Lung (tissue), 17 donors: ENCODE measurements at places on chromosomes 2 and 18. TPM values are rescaled to one million over a fixed set of nuclear protein-coding genes. Genes with fewer than 3 reads are reported as not detected.

Gene COL6A3
- 459 TPM for total RNA-seq

Gene MC4R
- 0.37 TPM for total RNA-seq

Gene SATB2
- 3.7 TPM for total RNA-seq

Gene SULT1C4
- 85.0 TPM for total RNA-seq

Gene LRATD1
- total RNA-seq = 11.0 TPM

Gene KANSL1L
- 117 TPM for total RNA-seq

Gene LBX2
- total RNA-seq = 1.9 TPM

Gene SLC23A3
- total RNA-seq = 2.5 TPM

DNA sequence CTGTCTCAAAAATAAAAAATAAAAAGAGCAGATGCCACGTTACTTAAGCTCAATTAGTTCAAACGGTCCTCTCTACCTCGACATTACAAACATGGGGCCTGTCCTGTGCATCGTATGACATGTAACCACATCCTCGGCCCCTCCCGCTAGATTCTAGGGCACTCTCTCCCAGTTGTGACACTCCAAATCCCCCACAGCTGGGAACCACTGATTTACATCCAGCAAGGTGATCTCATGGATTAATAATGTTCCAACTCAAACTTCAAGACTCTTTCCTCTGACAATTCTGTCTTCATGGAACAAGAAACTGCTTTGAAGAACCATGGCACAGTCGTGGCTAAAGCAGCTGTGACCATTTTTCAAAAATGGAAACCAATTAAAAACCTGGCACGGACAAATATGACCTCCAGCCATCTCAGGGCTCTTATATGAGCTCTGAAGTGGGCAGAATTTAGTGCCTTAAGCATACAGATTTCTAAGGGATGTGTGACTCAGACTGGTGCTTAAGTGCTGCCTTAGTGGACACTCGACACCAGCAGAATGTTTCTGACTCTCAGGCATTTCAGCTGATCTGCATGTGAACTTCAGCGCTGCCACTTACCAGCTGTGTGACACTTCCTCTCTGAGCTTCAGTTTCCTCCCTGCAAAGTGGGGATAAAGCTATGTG is 31.7 kb upstream of the ASAP2 start:
- peak overlapping the region; percentile 61 for H3K27ac ChIP-seq
- peak; percentile 62 for DNase-seq
- H3K4me1 ChIP-seq = no peaks in the 10 kb centered on the region

GRCh38 chr2:168519534-168520308 is 63.6 kb downstream of the CERS6 start:
- H3K4me3 ChIP-seq = no peak overlapping the region
- H3K4me1 ChIP-seq = peaks cover 18% of the 10 kb centered on the region
- H3K27me3 ChIP-seq = no peaks in the 10 kb centered on the region

GRCh38 chr2:84741182-84741822 is 139.6 kb downstream of the TRABD2A start:
- DNase-seq = no peak
- no peaks in the 10 kb centered on the region for H3K27me3 ChIP-seq
- H3K4me3 ChIP-seq = no peak overlapping the region

- no peak for DNase-seq
- peaks cover 5% of the 10 kb centered on the region for H3K36me3 ChIP-seq
- H3K4me3 ChIP-seq = no peak overlapping the region
- H3K27me3 ChIP-seq = no peaks in the 10 kb centered on the region
Observed at GRCh38 chr2:10331702-10332401, 29.1 kb downstream of the HPCAL1 start.

- no peak overlapping the region for H3K27ac ChIP-seq
- H3K4me3 ChIP-seq = no peak overlapping the region
- H3K36me3 ChIP-seq = peaks cover 9% of the 10 kb centered on the region
- no peak for DNase-seq
- H3K27me3 ChIP-seq = no peaks in the 10 kb centered on the region
Observed at GRCh38 chr2:171482877-171483276, 39.4 kb upstream of the CYBRD1 start.

DNA sequence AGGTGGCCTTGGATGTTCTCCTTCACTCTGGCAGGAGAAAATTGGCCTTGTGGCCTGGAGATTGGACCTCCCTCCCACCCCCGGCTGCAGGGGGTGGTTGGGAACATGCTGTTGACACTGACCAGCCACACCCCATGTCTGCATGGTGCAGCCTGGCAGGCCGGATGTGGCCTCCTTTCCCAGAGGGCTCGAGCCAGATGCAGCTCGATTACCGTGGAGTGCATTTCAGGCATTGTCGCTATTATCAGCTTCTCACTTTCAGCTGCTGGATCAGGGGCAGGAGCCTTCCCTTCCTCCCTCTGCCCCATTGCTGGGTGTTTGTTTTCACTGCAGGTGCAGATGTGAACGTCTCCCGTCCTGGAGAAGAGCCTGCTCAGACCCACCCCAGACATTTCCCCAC is 211.0 kb upstream of the SIX2 start:
- H3K4me3 ChIP-seq = no peak overlapping the region
- H3K27ac ChIP-seq = no peak overlapping the region
- peaks cover 4% of the 10 kb centered on the region for H3K4me1 ChIP-seq
- DNase-seq = no peak
- H3K36me3 ChIP-seq = no peaks in the 10 kb centered on the region
- H3K27me3 ChIP-seq = no peaks in the 10 kb centered on the region

DNA sequence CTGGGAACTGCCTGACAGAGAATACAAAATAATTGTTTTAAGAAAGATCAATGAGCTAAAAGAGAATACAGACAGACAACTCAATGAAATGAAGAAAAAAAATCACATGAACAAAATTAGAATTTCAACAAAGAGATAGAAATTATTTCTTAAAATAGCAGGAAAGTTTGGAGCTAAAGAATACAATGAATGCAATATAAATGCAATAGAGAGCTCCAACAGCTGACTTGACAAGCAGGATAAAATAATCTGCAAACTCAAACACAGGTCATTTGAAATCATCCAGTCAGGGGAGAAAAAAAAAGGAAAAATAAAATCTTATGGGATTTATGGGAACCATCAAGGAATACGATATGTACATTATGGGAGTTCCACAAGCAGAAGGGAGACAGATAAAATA is 902.7 kb upstream of the ZEB2 start:
- no peak overlapping the region for H3K27ac ChIP-seq
- no peak overlapping the region for H3K4me3 ChIP-seq
- no peaks in the 10 kb centered on the region for H3K27me3 ChIP-seq
- DNase-seq = no peak
- H3K36me3 ChIP-seq = no peaks in the 10 kb centered on the region

DNA sequence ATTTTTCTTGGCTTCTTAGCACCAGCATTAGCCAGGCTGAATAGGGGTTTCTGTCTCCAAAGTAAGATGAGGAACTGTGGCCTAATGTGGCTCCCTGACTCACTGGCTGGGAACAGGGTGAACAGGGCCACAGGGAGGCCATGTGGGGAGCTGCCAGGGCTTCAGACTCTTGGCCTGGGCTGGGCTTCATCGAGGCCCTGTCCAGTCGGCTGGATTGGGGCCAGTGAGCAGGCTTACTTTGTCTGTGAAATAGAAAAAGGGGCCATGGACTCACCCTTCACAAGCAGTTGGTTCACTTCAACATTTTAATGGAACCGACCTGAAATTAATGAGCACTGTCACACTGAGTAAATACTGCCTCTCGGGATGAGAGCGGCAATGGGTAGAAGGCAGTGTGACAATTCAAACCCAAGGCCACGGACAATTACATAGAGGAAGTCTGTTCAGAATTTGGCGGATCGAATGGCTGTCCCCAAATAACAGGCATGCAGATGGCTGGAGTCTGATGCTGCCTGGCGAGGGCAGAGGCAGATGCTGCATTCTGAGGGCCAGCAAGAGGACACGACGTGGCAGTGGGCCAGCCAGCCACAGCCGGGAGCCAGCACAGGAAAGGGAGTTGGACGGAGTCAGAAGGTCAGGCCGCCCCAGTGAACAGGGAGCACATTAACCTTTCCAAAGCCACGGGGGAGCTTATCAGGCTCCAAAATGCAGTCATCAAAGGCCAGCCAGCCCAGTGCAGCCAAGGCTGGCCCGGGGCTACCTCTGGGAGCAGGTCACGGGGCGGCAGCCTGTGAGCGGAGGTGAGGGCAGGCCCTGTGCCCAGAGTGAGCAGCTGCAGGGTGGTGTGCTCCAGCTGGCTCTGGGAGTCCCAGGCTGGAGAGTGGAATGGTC is 146.6 kb upstream of the REV1 start:
- no peaks in the 10 kb centered on the region for H3K36me3 ChIP-seq
- no peak overlapping the region for H3K4me3 ChIP-seq
- H3K27ac ChIP-seq = peak overlapping the region; percentile 70
- DNase-seq = peak; percentile 65

DNA sequence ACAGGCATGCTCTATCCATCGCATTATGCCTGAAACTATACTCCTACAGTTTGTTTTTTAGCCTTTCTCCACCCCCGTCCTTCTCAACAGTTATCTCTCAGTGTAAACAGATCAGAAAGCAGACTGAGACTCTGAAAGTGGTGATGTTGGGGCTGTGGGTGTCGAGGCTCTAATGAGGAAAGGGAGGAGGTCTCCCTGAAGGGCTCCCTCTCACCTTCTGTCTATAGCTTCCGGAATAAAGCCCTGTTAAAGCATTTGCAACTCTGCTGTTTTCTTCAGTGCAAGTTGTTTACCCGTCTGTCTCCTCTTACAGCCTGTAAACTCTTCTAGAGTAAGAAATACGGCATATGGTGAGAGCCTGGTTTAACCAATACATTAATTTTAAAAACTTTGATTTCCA is 136.7 kb upstream of the SYT4 start:
- no peak for DNase-seq
- H3K27ac ChIP-seq = no peak overlapping the region
- no peaks in the 10 kb centered on the region for H3K27me3 ChIP-seq

DNA sequence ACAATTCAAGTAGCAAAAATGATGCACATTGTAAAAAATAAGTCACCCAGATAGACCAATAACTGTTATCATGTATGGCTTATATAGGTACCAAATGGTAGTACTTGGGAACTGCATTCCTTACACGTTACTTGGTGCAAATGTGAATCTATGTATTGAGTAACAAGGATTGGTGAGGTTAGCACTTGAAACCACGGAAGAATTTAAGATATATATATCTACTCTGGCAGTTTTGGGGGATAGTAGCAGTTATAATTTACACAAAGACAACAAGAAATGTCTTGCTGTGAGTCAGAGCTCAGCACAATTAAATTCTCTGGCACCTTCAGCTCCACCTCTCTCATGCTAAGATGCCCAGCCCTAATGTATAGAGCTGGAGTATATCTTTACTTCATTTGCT is 359.4 kb upstream of the RAB12 start:
- H3K27ac ChIP-seq = no peak overlapping the region
- H3K4me3 ChIP-seq = no peak overlapping the region
- H3K27me3 ChIP-seq = no peaks in the 10 kb centered on the region
- H3K4me1 ChIP-seq = no peaks in the 10 kb centered on the region

- no peak for DNase-seq
- no peak overlapping the region for H3K27ac ChIP-seq
- H3K36me3 ChIP-seq = no peaks in the 10 kb centered on the region
- no peaks in the 10 kb centered on the region for H3K27me3 ChIP-seq
Observed at GRCh38 chr2:171315781-171316180, 118.0 kb downstream of the METTL8 start.

GRCh38 chr2:152766928-152767327 is 48.5 kb downstream of the ARL6IP6 start:
- no peaks in the 10 kb centered on the region for H3K27me3 ChIP-seq
- H3K27ac ChIP-seq = no peak overlapping the region
- no peak overlapping the region for H3K4me3 ChIP-seq
- H3K4me1 ChIP-seq = no peaks in the 10 kb centered on the region

DNA sequence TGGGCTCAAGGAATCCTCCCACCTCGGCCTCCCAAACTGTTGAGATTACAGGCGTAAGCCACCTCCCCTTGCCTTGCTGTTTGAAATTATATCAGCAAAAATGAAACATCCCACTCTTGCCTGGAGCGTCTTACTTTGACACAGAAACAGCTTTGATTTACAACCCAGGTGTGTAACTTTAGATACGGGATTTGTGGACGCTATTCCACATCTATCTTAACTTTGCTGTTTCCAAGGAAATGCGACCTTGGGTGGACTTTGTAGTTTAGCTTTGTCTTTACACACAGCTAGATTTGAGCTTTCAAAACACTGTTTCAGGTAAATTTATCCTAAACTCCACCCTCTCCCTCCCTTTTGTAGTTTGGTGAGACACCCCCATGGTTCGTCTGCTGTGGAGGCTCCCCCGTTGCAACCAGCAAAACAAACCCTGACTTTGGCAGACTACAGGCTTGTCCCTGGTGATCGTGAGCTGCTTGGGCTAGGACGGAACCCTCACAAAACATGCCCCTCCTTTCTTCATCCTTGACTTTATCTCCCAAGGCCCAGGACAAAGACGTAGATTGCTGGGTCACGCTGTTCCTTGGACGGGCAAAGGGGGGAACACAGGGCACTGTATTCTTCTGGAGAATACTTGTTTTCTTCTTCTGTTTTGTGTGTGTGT is 5.5 kb upstream of the MSH6 start:
- peaks cover 3% of the 10 kb centered on the region for H3K4me1 ChIP-seq
- no peak overlapping the region for H3K27ac ChIP-seq
- no peaks in the 10 kb centered on the region for H3K27me3 ChIP-seq
- H3K4me3 ChIP-seq = no peak overlapping the region
- H3K36me3 ChIP-seq = no peaks in the 10 kb centered on the region

GRCh38 chr2:98464772-98465310 is 20.2 kb downstream of the INPP4A start:
- H3K4me1 ChIP-seq = no peaks in the 10 kb centered on the region
- H3K27me3 ChIP-seq = no peaks in the 10 kb centered on the region
- H3K36me3 ChIP-seq = no peaks in the 10 kb centered on the region
- peak overlapping the region; percentile 81 for H3K27ac ChIP-seq

- H3K4me1 ChIP-seq = no peaks in the 10 kb centered on the region
- H3K36me3 ChIP-seq = no peaks in the 10 kb centered on the region
- H3K27ac ChIP-seq = no peak overlapping the region
- DNase-seq = peak; percentile 41
- no peak overlapping the region for H3K4me3 ChIP-seq
Observed at GRCh38 chr2:174336501-174337336, 2.0 kb downstream of the SP9 start.

DNA sequence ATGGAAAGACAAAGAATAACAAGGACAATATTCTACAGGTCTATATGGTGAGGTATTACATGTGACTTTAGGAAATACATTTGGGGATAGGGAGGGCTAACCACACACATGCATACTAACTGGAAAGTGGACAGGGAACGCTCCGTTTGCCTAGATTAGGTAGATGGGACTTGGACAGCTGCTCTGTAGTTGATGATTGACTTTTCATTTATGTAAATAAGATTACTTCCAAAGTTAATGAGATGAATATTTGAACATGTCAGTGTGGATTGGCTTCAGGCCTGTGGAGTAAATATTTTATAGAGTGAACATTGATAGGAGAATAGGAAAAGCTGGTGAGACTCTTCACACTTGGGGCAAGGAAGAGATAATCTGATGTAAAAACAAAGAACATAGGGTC is 142.0 kb downstream of the NCK2 start:
- no peak for DNase-seq
- H3K36me3 ChIP-seq = peaks cover 3% of the 10 kb centered on the region
- H3K27ac ChIP-seq = no peak overlapping the region
- no peak overlapping the region for H3K4me3 ChIP-seq

- H3K4me3 ChIP-seq = peak overlapping the region; percentile 67
- H3K36me3 ChIP-seq = no peaks in the 10 kb centered on the region
- H3K27ac ChIP-seq = peak overlapping the region; percentile 95
- H3K4me1 ChIP-seq = peaks cover 13% of the 10 kb centered on the region
- DNase-seq = no peak
- H3K27me3 ChIP-seq = no peaks in the 10 kb centered on the region
Observed at GRCh38 chr2:65130664-65131175, 814 bp upstream of the RAB1A start.
